ENCODE measurements at places on chromosomes 3 and 15.

DNA sequence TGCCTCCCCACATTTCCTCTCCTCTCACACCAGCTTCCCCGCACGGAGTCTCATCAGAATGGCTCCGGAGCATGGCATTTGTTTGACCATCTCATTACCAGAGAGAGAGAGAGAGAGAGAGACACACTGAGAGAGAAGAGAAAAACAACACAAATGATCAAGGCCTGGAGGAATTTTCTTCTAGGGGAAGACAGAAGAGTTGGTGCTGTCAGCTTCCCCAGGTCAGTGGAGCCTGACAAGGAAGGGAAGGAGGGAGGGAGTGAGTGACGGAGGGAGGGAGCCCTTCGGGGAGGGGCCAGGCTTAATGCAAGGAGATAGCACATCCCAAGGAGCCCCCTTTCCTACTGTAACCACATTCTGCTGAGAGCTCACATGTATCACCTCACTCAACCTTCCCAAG lies 9.1 kb downstream of the ST8SIA2 start:
- DNase-seq, result no peak

GRCh38 chr3:128489927-128490649 lies 2.9 kb downstream of the GATA2 start:
- no peak for DNase-seq

GRCh38 chr3:34175636-34176176 lies 377.3 kb downstream of the PDCD6IP start:
- no peak for DNase-seq

- no peak for DNase-seq
Measured at GRCh38 chr15:60569596-60569995, 90.7 kb upstream of the ICE2 start.

- DNase-seq, result no peak
Measured at GRCh38 chr3:151580591-151580990, 119.7 kb upstream of the IGSF10 start.

DNA sequence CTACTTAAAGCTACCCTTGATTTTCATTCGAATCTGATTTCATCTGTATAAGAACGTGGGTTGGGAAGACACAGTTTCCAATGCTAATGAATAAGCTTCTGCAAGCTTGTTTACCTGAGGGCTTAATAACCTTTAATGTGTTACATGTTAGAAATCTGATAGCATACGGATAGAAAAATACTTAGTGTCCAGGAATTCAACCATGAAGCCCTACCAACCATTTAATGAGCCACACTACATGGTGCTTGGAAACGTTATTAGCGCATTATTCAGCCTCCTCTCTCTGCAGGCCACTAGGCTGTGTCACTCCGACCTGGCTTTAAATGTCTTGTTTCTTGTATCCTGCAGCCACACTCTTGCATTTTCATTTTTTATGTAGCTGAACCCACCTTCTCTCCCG lies 1.6 kb downstream of the FAM81A start:
- DNase-seq, result no peak

GRCh38 chr15:50544368-50544767 lies 2.1 kb downstream of the USP50 start:
- DNase-seq, result no peak

DNA sequence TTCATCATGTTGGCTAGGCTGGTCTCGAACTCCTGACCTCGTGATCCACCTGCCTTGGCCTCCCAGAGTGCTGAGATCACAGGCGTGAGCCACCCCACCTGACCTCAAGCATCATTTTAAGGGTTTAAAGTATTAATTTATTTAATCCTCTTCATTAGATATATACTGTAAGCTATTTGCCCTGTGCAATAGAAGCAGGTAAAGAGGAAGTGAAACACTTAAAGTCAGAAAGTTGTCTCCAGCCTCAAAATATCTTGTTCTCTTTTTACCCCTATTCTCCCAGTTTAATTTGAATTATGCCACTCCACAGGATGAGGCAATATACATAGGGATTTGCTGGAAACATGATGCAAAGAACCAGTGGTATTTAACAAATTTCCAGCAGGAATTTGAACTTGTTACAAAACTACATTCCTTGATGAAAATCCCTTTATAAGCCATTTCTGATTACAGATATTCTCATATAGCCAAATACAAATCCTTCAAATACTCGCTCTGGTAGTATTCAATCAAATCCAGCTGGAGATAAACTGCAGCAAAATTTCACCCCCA lies 2.0 kb downstream of the NDUFB5 start:
- no peak for DNase-seq

DNA sequence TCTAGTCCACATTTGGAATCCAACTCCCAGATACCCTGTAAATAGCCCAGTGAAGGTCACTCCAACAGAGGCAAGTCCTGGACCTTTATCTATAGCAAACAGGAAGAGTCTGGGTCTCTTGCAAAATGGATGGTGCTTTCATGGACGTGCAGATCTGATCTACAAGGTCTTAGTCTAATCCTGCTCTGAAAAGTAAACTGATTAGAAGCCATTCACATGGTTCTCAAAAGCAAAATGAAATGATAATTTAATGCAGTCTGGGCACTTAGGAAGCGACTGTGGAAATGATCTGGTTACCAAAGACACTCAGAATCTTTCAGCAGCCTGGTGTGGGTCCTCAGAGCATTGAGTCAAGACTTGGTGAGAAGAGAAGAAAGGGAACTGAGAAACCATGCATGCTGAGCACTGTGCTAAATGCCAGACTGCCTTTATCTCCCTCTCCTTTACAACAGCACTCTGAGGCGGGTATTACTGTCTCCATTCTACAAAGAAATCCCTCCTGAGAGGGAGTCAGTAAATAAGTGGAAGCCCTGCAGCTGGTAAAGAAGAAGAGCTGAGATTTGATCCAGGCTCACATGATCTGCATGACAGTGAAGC lies 29.0 kb downstream of the AQP9 start:
- no peak for DNase-seq

DNA sequence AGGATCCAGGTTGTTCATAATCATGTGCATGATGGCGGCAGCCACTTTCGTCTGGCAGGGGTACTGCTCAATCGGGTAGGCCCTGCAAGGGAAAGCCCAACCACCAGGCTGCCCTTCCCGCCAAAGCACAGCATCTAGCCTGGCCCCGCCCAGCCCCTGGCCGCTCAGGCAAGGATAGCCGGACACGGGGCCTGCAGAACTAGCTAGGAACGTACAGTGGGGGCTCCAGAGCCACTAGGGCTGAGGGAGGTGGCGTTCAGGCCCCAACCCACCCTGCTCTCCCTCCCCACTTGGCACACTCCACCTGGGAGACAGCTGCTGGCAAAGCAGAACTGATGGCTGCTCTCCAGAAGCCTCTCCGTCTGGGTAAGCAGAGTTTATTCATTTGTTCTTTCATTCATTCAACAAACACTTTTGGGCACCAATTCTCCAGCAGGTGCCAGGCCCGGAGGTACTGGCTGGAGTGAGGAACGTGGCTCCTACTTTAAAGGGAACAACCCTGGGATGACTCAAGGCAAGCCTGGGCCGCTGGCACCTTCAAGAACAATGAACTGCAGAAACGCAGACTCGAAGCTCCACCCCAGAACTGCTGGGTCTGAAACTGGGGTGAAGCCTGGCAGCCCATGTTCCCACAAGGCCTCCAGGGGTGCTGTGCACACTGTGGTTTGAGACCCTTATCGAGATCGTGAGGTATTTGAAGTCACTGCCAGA lies 7.8 kb downstream of the UROC1 start:
- no peak for DNase-seq

DNA sequence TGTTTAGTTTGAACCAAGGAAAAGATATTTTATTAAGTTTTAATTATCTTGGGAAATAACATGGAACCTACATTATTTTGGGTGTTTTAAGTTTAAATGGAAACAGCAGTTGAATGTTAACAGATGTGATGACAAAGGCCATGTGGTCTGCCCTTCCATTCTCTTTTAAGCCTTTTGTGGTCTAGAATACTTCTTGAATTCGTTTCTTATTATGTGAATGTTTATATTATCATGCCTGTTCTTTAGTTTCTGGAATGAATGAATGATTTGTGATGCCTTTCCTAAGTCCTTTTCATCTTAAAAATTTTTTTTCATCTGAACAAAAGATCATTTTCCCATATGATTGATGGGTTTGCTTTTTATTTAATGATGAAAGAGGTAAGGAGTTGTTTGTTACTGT lies 44.6 kb downstream of the SNRK start:
- no peak for DNase-seq

GRCh38 chr3:184577546-184577945 lies 16.0 kb downstream of the EPHB3 start:
- DNase-seq, result no peak

DNA sequence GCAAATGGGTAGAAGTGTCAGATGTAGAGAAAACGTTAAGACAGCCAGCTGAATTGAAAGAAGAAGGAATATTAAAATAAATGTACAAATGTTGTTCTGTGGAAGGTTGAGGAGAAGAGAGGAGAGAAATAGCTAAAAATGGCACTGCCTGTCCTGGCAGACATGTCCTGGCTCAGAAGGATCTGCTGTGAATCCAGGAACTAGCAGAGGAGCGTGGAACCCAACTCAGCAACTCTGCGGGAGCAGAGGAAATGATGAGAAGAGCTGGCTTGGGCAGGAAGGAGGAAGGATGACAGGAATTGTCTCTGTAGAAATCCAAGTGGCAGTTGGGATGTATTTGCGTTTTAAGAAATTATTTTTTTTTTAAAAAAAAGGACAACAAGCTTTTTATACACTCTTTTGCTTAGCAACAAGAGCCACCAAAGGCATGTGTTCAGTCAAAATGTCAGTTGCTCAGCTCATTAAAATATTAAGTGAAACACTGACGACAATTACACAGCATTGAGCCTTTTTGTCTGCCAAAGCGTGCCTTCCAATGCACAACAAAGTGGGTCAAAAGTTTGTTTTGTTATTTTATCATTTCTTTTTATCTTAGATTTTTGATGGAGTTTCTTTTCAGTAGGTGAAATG lies 16.1 kb downstream of the NANOGP8 start:
- DNase-seq, result no peak

DNA sequence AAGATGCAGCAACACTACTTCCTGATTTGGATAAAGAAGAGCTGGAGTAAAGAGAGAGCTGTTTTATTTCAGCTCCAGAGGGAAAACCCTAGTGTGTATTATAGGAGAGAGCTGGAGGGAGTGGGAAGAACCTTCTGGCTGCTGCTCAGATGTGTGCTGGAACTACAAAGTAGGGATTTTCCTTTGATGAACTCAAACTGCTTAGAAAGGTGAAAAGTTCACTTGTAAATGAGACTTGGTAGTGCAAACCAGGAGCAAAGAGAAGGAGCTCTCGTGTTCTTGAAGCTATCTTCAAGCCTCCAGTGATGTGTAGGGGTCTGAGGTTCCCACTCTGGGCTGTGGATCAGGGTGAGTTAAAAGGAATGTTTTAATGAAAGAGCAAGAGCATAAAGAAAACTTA lies 110.4 kb downstream of the EDEM1 start:
- DNase-seq, result no peak

DNA sequence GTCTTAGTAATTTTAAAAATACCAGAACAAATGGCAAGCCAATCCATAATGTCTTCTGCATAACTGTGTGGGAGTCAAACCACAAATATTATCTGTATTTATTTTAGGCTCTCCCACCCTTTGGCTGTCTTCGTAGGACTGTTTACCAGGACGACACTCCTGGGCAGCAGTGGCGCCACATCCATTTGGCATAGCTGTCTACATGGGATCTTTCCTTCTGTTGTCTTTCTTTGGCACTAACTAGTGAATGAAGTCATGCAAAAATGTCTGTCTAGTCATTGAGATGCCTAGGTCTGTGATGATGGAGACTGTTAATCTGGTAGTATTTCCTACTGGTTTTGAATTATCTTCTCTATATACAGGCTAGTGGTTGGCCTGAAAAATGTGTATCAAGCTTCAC lies 54.0 kb upstream of the CHMP2B start:
- DNase-seq, result no peak

Data from activated CD4-positive, alpha-beta T cell treated with anti-CD3 and anti-CD28 coated beads, Interleukin-10, Interleukin-2, amounts not matched to agents 100 ng/mL and 50 ng/mL, durations not matched to agents 16 hours and 8 hours (primary cell).